ENCODE measurements at places on chromosomes 5 and 9.

DNA sequence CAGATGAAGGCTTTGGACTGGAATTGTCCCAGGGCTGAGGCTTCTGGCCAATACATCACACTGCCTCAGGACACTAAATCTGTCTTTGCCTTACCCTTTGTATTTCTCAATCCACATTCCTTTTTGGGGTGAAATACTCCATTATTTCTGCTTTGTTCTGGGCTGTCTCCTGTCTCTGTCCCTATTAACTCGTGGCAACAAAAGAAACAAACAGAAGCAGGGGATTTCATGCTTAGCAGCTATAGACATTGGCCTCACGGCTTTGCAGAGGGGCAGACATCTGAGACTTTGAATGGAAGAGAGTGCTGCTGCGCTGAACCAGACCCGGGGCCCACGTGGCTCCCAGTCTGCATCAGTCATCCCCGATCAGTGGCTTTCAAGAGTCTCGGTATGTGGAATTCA lies 129.7 kb downstream of the ARL15 start:
- DNase-seq = no peak

GRCh38 chr5:67033880-67034651 lies 162.5 kb downstream of the CD180 start:
- DNase-seq = no peak

GRCh38 chr9:113919871-113920270 lies 43.8 kb downstream of the ZNF618 start:
- DNase-seq = no peak

DNA sequence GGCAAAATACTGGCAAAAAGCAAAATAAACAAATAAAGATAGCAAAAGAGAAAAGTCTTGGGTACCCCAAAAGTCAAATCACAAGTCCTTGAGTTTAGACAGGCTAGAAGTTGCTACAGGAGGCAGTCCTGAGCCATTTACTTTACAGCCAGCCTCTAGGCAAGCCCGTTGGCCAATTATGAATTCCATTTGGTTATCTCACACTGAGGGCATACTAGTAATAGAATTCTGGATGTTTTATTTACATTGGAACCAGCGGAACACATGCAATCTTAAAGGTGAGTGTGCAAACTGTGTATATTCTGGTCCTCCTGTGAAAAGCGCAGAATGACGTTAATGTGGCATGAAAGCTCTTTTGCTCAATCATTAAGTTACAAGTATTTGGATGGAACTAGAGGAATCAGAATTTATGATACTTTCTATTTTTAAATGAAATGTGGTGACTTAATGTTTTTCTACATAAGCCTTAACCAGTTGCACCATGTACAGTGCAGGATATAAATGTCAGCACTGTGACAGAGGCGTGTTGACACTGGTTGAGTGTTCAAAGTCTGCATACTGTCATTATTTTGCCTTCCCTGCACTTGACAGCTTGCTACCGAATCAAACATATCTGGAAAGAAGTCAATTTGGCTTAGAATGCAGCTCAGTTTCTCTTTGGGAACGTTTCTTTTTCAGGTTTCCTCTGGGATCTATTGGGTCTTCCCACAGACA lies 7.9 kb downstream of the GDNF start:
- DNase-seq = no peak

GRCh38 chr9:21576331-21577189 lies 94.4 kb upstream of the IFNE start:
- DNase-seq = peak; percentile 23

- DNase-seq = no peak
Measured at GRCh38 chr5:172544371-172545095, 90.2 kb upstream of the SH3PXD2B start.

All from activated gamma-delta T cell treated with Interleukin-2 at 50 U/mL for 16 hours (primary cell).